ENCODE measurements at places on chromosomes 7 and 10.

GRCh38 chr7:44460325-44460724 lies 30.1 kb downstream of the NUDCD3 start:
- DNase-seq, result no peak

DNA sequence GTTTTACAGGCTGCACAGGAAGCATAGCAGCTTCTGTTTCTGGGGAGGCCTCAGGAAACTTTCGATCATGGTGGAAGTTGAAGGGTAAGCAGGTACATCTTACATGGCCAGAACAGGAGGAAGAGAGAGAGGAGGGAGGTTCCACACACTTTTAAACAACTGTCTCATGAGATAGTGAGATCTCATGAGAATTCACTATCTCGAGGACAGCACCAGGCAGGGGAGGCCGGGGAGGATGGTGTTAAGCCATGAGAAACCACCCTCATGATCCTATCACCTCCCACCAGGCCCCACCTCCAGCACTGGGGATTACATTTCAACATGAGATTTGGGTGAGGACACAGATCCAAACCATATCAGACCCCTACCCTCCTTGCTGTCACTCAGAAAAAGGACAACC lies 23.7 kb downstream of the ZNF503 start:
- no peak for DNase-seq

GRCh38 chr10:49827297-49827696 lies 65.2 kb upstream of the OGDHL start:
- no peak for DNase-seq

DNA sequence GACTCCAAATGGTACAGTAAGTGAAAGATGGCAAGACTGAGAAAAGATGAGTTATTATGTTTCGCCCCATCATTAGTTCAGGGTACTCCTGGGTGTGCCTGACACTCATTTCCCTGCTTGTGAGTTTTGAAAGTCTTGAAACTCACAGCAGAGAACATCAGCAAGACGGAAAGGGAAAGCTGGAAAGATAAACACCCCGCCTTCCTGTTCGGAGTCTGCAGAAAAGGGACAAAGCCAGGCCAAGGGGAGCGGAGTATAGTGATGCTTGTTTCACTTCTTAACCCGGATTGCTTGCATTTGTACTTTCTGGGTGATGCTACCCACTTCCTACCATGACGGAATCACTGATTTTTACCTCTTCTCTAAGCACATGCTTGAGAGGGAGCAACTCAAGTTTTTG lies 294.5 kb downstream of the FRMD4A start:
- DNase-seq, result no peak

GRCh38 chr10:23024002-23024401 lies 71.4 kb upstream of the MSRB2 start:
- no peak for DNase-seq

- DNase-seq, result no peak
Observed at GRCh38 chr7:27920281-27920946, 180.5 kb downstream of the TAX1BP1 start.

GRCh38 chr7:24201226-24201625 lies 82.8 kb upstream of the NPY start:
- no peak for DNase-seq

DNA sequence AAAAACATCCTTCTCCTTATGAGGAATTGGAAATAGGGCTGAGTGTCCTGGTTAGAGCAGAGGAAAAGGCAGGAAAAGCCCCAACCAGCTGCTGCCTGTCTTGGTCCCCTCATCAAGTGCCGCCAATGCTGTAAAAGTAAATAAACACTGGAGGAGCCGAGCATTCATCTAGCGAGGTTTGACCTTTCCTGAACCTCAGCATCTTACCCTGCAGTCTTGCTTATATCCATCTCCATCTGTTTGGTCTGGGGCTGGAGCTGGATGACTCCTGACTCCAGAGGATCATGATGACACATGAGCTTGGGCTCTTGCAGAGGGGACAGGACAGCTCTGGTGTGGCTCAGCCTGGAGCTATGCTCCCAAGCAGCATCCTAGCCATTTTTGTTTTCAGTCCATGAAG lies 501.1 kb downstream of the TNS3 start:
- DNase-seq, result no peak

GRCh38 chr10:26699631-26700030 lies 2.1 kb downstream of the PDSS1 start:
- no peak for DNase-seq

DNA sequence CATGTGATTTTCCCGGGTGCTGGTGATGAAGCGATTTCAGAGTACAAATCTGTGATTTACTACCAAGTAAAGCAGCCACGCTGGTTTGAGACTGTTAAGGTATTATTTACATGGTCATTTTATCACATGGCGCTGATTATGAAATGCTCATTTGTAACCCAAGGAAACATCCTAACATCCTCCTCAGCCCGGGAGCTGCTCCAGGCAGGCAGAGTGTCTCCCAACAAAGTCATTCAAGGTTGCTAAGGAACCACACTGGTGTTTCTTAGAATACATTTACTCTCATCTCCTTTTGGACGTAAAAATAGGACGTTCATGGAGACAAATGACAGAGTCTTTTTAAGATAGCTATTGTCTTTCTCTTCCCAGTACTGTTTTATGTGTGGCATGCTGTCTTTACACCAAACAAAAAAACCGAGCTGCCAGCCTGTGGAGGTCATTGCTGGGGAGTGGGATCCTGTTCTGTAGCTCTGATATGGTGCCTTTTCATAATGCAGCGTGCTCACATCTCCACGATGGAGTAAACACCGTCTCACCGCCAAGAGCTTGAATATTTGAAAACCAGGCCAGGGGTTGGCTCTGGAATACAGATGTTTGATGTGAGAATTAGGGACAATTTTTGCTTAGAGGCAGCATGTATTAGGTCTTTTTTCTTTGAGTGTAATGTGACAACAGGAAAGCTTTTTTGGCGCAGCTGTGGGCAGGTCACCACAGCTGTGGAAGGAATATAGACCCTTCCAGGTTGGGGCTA lies 119.6 kb downstream of the DOCK1 start:
- DNase-seq, result no peak

GRCh38 chr10:78594559-78595268 lies 474.1 kb upstream of the ZMIZ1 start:
- DNase-seq, result no peak

DNA sequence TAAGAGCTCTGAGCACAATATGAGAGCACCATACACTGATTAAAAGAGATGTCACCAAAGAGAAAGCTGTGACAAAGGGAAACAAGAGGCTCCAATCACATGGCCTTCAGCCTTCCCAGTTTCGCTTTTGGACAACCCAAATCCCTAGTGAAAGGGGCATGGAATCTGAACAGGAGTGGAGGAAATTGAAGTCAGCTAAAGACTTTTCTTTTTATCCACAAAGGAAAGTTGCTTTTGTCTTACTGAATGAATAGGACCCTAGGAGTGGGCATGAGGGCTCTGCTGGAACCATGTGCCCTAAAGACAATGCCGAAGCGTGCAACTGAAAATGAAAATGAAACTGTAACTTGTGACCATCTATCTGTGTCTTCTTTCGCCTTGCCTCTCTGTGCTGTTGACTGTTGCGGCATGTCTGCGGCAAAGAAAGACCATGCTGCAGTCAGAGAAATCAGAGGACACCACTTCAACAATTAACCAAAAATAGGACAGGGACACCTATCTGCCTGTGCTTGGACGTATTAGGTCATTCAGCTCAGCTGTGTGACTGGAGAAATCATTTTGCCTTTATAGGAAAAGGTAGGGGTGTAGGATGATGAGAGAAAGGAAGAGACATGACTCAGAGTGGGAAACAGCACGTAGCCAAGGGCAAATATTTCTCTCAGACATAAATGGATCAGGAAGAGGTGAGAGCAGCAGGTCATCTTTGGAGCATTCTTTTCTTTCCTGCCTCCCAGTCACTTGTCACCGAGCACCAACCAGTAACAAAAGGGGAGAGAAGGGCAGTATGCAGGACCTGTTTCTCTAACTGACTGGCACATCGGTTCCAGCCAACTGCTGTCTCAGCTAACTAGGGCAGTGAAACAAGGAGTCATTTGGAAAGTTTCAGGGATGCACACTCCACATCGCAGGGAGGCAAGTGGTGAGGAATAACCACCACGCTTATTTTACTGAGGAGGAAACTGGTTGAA lies 12.3 kb downstream of the CAV2 start:
- DNase-seq, result no peak

DNA sequence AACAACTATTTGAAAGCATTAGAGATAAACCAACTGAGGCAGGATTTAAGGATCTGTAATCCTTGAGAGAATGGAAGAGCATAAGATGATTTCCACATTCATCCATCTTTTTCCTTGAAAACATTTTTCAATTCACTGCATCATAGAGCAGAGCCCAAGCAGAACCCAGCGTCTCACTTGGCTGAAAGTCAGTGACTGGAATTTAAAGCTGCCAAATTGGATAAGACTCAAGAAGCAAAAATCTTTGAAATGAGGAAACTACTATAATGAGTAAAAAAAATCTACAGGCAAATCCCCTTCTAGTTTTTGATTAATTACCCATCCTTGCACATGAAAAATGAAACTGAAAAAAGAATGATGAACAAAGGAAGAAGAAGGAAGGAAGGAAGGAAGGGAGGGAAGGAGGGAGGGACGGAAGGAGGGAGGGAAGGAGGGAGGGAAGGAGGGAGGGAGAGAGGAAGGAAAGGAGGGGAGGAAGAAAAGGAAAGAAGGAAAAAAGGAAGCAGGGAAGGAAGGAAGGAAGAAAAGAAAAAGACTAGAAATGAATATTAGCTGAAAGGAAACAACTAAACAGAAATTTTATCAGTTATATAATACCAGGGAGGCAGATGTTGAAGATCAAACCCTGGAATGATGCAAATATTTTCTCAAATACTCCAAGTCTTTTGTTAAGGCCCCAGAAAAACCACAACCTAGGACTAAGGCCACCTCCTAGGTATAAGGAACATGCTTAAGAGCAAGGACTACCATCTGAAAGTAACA lies 336.3 kb upstream of the MAGI2 start:
- DNase-seq, result no peak

DNA sequence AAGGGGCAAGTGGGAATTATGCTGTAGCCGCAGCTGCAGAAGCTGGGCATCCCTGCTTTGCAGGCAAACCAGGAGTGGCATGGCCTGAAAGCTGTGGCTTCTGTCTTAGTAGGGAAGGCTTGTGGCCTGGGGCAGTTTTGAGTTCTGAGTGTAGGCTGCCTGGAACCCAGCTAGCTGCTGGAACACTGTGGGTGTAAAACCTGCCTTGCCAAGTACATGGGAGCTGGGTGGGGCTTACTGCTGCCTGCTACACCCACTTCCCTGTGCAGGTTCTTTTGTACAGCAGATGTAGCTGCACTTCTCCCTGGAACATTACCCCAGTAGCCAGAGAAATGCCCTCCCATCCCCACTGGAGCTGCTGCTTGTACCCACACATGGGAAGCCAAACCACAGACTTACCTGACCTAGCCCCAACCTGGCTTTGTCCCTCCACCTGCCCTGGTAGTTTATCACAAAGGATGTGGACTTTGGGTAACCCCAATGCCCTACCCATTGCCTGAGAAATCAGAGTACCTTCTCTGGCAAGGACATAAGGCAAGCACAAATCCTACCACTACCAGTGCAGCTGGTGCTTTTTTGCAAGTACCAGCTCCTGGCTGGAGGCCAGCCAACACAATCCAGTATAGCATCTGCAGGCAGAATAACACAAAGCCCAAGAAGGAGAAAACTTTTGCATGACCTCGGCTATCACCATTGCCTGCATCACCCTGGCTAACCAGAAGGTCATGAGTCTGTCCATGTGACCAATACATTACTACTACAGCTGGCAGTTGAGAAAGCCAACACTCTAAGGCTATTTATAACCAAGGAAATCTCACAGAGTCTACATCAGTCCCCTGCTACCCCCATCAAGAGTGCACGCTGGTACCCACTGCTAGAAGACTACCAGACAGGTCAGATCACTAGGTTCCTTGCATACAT lies 26.5 kb upstream of the PPP1R3A start:
- no peak for DNase-seq

DNA sequence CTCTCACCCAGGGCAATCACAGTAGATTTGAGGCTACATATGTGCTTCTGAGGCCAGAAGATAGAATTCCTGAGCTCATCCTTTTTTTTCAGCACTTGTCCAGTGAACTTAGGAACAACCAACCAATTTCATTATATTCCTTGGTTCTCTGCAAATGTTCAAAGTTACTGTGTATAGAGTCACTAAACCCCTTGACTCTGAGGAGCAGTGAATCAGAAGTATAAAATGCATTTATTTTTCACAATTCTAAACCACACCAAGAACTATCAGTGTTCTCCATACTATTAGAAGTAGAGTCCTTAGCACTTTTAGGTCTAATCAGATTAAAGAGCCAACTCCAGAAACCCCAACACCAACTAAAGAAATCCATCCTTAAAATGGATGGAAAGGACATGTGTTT lies 19.6 kb upstream of the PAPSS2 start:
- no peak for DNase-seq

DNA sequence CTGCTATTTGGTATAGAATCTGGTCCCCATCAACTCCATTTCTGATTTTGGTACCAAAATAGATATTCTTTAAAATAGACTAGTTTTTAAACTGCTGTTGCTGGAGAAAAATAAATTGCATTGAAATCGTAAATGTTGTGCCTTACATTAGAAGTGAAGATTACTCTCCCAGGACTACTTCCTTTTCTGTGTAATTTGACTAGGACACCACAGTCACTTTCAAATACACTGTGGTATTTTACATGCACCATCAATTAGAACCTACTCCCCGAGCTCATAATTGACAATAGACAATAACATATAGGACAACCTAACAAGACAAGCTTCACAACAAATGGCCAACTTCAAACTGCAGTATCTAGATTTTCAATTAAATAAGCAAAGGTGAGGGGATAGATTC lies 211.5 kb downstream of the DGKB start:
- DNase-seq, result no peak

DNA sequence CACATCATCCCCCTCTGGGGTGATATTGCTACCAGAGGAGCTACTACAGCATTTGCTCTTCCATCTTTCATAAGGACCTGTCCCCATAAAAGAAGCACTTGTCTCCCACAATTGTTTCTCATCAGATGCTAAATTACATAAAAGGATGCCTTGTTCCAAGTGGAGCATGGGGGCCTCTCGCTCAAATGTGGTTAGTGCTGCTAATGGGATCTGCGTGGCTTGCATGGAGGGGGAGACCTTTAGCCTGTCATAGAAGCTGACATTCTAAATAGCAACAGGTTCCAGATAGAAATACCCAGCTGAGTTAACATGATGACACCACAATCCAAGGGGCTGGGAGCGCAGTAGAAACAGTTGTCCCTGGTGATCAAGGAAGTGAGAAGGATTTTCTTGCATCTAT lies 257.9 kb downstream of the SFMBT2 start:
- no peak for DNase-seq

DNA sequence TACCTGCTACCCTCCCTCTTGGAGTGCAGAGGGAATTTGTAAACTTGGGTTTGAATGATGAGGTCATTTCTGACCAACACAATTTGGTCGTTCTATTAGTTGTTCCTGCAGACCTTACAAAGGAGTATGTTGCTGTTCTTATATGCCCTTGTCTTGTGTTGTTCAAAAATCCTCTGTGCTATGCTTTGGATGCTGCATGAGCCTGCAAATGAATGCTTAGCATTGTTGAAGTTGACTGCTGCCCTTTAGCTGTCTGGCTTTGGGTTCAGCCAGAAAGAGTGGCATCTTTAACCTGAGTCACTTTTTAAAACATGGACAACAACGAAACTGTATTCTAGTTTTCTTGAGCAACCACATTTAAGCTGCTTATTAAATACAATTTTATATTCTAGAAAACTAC lies 80.3 kb downstream of the SND1 start:
- no peak for DNase-seq

- DNase-seq, result no peak
Observed at GRCh38 chr10:33492701-33493345, 158.4 kb upstream of the NRP1 start.

- no peak for DNase-seq
Observed at GRCh38 chr7:32948202-32948601, 9.0 kb upstream of the FKBP9 start.

GRCh38 chr7:107021600-107021999 lies 22.9 kb upstream of the PRKAR2B start:
- DNase-seq, result no peak

Data from stimulated activated CD4-positive, alpha-beta T cell treated with anti-CD3 and anti-CD28 coated beads, Interleukin-4, amount 100 ng/mL, for 4 hours (primary cell).